ENCODE measurements at places on chromosomes 12 and 14.

- DNase-seq: no peak
Measured at GRCh38 chr12:82937151-82937550, 250.4 kb downstream of the TMTC2 start.

DNA sequence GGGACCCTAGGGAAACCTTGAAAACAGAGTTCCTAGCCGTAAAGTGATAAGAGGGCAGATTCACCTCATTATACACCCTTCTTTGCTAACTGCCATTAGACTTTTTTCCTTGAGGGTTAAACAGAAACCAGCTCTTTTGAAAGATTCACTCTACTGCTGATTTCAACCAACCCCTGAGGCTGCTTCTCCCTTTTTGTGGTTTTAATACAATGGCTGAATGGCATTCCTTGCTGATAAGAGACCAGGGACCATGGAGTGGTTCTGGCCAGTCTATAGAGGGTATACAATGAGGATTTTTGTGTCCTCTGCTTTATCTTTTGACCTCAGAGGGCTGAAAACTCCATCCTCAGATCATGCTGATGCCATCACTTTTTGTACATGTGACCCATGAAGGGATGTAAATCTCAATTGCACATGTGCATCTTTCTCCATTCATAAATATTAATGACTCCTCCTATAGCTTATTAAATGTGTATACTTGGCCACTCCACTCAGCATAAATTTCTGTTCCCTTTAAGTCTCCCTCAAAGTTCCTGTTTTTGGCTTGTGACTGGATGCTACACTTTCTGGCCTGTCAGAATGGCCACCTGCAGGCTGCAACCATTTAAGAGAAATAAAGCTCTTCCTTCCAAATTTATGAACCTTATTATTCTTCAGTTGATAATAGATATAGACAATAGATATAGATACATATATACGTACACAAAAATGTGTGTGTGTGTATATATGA is 233.8 kb upstream of the SEL1L start:
- DNase-seq: no peak

- no peak for DNase-seq
Measured at GRCh38 chr14:96250485-96250884, 5.5 kb upstream of the BDKRB1 start.

DNA sequence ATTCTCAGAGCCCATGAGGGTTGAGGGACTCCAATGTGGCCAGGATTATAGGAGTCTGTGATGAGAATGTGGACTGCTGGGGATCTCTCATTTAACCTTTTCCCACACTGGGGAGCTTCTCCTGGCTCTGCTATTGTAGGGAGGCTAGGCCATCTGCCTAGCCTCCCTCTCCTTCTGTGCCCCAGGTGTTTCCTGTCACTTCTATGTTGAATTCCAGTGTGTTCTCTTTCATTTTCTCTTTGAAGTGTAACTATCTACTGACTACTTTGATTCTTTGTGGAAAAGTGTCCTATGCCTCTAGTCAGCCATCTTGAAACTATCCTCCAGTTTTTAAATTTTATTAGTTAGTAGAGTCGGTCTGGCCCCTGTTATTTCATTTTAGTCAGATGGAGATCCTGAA is 53.4 kb upstream of the ABCD2 start:
- no peak for DNase-seq

DNA sequence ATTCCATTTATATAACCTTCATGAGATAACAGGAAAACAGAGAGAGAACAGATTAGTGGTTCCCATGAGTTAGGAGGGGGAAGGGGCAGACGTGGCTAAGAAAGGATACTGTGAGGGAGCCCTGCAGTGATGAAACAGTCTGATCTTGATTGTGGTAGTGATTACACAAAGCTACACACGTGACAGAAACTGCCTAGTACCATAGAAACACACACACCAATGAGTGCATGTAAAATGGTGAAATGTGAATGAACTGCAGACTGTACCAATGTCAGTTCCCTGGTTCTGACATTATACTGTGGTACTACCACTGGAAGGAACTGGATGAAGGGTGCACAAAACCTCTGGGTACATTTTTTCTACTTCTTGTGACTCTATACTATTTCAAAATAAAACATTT is 36.9 kb downstream of the NRDE2 start:
- DNase-seq: no peak

All from cortex of kidney (tissue), 1 donor.